ENCODE measurements at places on chromosomes 5 and 9.

- DNase-seq: no peak
These were observed 80.1 kb downstream of the TRPC7 start for GRCh38 chr5:136285096-136285855.

DNA sequence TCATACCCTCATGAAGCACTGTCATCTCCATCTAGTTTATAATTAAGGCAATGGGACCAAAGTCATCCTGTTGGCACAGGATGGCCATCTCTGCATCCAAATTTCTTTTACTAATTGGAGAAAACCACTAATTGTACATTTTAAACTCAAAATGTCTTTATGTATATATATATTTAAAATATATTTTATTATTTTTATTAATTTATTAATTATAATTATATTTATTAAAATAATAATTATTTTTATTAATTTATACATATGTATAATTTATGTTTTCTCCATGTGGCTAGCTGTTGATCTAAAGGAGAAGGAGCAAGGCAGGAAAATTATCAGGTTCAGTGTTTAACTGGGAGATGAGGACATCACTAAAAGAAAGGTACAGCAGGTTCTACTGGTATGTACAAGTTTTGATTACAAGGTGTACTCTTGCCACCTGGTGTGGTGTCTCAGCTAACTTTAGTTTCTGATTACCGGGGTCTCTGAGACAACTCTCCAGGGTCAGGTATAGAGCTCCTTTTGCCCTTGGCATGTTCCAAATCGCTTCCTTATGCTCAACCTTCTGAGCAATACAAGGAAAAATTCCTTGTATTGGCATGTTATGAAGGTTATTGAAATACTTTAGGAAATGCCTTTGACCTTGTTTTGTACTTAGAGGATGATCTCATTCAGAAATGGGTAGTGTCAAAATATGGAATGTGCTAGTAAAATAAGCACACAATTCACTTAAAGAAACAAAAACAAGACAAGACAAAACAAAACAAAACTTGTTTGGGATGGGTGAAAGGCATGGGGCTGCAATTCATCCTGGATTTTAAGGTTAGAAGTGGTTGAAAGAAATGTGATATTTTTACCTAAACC, 79.6 kb downstream of the GHR start:
- no peak for DNase-seq

- DNase-seq: no peak
These were observed 66.2 kb downstream of the SIL1 start for GRCh38 chr5:139131921-139132432.

GRCh38 chr5:76582230-76583162, 40.7 kb downstream of the F2RL2 start:
- peak; percentile 75 for DNase-seq

GRCh38 chr9:99807276-99807852, 14.3 kb upstream of the NR4A3 start:
- peak; percentile 90 for DNase-seq

- no peak for DNase-seq
These were observed 739.7 kb upstream of the CDH9 start for GRCh38 chr5:27778121-27778520.

GRCh38 chr9:127776195-127776923, 2.1 kb downstream of the SH2D3C start:
- DNase-seq: peak; percentile 92

- no peak for DNase-seq
These were observed 100.9 kb downstream of the SNCAIP start for GRCh38 chr5:122412966-122413365.

- no peak for DNase-seq
These were observed 35.2 kb downstream of the WHRN start for GRCh38 chr9:114470121-114470520.

- no peak for DNase-seq
These were observed 5.5 kb downstream of the CAMSAP1 start for GRCh38 chr9:135901826-135902225.

GRCh38 chr9:133880136-133880535, 112.0 kb downstream of the VAV2 start:
- no peak for DNase-seq

- no peak for DNase-seq
These were observed 645.2 kb upstream of the RGMB start for GRCh38 chr5:98128271-98128670.

GRCh38 chr5:15757619-15758018, 257.6 kb downstream of the FBXL7 start:
- no peak for DNase-seq

DNA sequence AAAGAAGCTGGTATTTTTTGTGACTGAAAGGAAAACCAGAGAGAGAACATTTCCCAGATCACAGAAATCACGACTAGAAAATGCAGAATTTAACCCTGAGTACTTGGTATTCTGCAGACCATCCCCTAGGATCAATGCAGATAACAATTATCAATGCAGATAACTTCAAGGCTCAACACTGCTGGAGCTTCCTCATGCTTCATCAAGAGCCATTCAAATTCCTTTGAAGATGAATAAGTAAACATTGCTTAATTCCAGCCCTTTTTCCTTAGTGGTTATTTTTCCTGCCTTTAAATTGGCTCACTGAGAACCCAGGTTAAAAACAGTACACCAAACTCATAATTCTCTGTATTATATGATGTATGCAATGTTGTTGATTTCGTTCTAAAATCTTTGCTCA, 370.1 kb upstream of the TLE4 start:
- no peak for DNase-seq

- peak; percentile 52 for DNase-seq
These were observed 185.7 kb upstream of the IL12B start for GRCh38 chr5:159515909-159516415.

GRCh38 chr5:35050541-35051126, 2.9 kb upstream of the AGXT2 start:
- no peak for DNase-seq

GRCh38 chr9:87236546-87236945, 261.1 kb upstream of the DAPK1 start:
- no peak for DNase-seq

- no peak for DNase-seq
These were observed 48.0 kb downstream of the SARDH start for GRCh38 chr9:133690081-133690561.

DNA sequence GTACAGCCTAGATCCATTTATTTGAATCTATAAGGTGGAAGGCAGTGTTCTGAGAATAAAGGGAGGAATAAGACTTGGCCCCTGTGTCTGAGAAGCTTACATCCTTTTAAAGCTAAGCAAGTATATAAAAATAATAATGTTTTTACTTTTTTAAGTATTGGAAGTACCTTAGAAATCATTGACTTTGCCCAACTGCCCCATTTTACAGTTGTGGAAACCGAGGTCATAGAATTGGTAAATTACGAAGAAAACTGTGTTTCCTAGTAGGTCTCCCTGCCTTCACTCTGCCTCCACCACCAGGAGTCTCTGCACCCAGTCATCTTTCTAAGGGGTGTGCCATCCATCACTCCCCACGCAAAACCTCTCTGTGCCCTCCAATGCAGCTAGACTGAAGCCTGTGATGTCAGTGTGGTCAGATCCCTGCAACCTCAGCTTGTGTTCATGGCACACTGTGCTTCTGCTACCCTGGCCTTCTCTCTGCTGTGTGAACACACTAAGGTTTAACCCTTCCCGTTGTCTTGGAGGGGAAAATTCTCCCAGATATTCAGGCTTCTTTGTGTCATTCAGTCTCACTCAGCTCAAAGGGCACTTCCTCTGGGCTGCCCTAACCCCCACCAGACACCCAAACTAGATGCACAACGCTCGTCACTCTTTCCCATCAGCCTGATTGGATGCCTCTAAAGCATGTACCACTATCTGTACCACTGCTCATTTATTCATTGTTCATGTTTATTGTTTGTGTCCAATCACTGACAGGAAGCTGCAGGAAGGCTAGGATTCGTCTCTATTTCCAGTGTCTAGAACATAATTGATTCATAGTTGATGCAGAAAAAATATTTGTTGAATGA, 18.2 kb downstream of the ADRB2 start:
- DNase-seq: no peak

DNA sequence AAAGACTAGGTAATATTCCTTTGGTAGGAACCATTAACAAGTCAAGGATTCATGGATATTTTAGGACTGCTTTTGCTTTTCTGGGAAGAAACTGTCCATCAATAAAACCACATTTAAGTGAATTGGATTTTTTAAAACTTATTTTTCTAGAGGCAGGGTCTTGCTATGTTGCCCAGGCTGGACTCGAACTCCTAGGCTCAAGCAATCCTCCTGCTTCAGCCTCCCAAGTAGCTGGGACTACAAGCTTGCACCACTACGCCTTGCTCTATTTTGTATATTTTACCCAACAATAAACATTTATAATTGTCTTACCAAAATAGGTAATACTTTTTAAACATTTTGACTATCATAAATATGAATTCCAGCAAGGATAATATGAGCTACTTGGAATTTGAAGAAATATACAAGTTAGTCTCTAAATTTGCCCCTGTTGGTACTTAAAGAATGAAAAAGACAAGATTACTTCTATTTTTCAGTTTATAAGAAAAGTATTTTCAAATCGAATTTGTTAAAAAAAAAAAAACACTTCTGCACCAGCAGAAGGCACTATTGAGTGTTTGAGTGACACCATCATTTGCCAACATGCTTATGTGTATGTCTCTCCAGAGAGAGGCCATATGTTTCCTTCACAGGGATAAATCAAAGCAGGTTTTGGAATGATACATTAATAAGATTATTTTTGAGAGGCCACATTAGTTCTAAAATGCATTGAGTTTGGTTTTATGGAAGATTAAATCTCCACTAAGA, 60.0 kb upstream of the CARTPT start:
- DNase-seq: peak; percentile 32

- DNase-seq: no peak
These were observed 24.3 kb downstream of the FBXW2 start for GRCh38 chr9:120768886-120769285.

DNA sequence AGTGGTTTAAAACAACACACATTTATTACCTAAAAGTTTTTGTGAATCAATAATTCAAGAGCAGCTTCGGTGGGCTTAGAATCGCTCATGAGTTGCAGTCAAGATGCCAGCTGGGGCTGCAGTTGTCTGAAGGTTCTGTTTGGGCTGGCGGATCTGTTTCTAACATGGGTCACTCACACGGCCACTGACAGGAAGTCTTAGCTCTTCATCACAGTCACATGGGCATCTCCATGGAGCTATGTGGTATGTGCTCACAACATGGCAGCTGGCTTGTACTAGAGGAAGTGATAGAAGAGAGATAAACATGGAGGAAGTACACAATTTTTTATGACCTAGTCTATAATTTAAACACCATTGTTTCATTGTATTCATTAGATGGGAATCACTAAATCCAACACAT, 11.2 kb downstream of the KLHL9 start:
- peak; percentile 23 for DNase-seq

DNA sequence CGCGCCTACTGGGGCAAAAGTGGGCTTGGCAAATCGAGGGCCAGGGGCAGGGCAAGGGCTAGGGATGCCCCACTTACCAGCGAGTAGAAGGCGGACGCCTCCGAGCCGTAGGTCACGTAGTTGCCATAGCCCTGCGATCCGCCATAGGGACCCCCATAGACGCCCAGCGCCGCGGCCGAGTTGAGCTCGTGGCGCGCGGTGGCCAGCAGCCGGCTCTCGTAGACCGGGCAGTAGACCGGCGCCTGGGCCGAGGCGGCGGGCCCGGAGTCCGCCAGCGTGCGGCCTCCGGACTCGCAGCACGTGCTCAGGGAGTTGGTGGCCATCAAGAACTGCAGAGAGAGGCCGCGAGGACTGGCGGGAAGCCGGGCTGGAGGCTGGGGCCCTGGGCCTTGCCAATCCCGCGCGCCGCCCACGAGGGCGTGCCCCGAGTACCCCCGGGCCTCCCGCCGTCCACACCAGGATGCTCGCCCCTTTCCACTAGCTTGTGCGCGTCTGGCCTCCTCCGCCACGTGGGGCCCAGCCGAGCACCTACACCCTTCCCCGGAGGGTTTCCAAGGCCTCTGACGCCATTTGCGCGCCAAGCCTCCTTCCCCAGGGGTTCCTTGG, 891 bp downstream of the IRX4 start:
- DNase-seq: no peak

- DNase-seq: no peak
These were observed 447.4 kb upstream of the TUSC1 start for GRCh38 chr9:26125693-26126092.

GRCh38 chr5:41856644-41857491, 13.4 kb downstream of the OXCT1 start:
- peak; percentile 93 for DNase-seq

DNA sequence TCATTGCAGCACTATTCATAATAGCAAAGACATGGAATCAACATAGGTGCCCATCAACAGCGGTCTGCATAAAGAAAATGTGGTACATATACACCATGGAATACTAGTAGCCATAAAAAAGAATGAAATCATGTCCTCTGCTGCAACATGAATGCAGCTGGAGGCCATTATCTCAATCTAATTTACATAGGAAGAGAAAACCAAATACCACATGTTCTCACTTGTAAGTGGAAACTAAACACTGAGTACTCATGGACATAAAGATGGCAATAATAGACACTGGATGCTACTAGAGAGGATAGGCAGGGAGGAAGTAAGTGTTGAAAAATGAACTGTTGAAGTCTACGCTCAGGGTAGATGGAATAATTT, 203.9 kb upstream of the CDH9 start:
- no peak for DNase-seq

DNA sequence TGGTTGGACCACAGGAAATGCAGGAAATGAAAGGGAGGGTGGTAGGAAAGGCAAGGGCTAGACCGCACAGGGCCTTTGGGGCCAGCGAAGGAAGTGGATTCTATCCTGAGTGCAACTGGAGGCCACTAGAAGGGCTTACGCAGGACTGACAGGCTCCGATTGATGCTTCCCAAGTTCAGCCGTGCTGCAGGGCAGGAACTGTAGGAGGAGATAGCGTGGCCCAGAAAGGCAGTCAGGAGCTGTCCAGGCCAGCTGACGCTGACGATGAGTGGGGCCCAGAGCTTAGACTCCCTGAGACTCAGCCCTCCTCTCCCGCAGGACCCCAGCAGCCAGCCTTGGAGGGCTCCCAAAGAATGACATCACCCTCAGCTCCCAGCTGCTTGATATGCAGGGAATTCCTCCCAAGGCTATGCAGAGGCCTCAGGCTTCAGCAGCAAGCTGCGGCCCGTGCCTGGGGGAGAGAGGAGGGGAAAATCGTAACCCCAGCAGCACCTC, 48.8 kb downstream of the KCNIP1 start:
- peak; percentile 12 for DNase-seq
